Left hindlimb (tissue), 1 donor: ENCODE measurements at places on chromosomes 4 and X.

DNA sequence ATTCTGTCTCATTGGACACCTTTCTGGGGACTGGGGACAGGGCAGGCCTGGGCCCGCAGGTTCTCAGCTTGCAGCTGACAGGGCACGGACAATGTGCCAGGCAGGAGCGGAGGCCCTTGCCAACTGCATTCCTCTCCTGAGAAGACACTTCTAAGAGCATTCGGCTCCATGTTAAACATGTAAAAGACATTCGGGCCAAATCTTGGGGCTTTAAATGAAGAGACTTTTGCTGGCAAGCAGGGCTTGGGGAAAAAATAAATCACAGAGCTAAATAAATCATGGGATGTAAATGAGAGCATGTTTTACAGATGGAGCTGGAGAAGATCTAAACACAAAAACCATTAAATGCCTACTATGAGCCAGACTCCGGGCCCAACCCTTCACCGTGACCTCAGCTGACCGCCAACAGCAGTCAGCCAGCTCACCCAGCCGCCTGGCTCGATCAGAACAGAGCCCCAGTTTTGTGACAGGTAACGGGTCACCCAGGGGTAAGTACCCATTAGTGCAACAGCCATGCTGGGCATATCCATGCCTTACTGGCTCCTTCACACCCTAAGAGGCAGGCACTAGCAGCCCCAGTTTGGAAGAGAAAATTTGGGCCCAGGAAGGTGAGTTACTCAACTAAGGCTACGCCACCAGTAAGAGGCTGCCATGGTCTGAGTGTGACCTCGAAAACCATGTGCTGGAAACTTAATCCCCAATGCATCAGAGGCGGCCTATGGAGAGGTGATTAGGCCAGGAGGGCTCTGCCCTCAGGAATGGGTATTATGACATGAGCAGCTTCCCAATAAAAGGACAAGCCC is 14.7 kb downstream of the WDR1 start:
- no peak for DNase-seq

- no peak for DNase-seq
Measured at GRCh38 chr4:7877176-7877575, 62.5 kb downstream of the AFAP1 start.

- no peak for DNase-seq
Measured at GRCh38 chrX:140250391-140250790, 254.5 kb downstream of the SOX3 start.

DNA sequence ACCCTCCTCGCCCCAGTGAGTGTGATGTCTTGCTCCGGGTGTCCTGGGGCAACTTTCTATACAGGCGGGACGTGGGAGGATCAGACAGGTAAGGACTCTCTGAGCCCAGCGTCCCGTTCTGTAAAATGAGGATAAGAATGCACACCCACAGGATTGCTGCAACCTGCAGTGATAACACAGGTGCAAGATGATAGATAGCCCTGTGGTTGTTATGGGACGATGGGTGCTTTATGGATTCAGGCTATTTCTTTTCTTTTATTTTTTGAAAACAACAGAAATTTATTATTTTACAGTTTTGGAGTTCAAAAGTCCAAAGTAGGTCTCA is 28.6 kb downstream of the BEX3 start:
- no peak for DNase-seq

- DNase-seq = peak; percentile 45
Measured at GRCh38 chrX:107484002-107484726, 34.7 kb downstream of the FRMPD3 start.

DNA sequence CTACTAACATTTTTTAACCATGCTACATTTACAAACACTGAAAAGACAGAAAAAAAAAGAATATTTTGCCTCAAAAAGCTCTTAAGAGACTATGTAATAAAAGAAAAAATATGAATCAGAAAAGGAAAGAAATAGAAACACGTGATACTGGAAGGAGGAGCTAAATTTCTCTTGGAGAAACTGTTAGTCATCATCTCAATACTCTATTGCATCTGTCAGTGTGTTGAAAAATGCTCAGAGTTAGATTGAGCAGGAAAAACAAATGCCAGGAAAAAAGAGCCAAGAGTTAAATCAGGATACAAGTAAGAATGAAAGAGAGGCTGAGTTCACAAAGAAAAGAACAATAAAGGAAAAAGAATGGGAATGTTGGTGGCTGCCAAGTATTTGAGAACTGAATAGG is 2.6 kb downstream of the RAB28 start:
- no peak for DNase-seq

- no peak for DNase-seq
Measured at GRCh38 chrX:21982311-21982710, 41.8 kb downstream of the SMS start.

- no peak for DNase-seq
Measured at GRCh38 chr4:48804584-48805301, 24.7 kb upstream of the FRYL start.

DNA sequence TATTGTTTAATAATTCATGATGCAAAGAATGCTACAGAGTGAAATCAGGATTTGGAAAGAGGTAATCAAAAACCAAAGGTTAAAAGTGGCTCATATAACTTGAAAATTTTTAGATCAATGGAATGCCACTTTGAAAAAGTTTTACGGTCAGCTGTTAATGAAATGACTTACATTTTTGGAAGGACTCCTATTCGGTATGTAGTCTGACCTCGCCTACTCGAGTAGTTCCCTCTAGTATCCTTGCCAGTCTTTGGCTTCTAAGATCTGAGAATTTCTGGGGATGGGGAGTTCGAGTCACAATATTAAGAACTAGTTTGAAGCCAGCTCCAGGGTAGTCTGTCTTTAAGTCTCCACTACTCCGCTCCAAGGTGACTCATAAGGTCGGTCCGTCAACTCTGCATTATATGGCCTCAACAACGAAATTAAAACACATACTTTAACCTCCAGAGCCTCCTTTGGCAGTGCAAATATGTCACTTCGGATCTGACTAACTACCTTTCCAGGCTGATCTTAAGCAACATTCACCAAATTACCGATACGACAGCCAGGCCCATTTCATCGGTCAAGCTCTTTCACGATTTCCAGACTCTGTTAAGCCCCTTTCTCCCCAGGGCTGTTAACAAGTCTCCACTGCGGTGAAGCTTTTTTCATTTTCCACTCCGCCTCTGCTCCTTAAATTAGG is 733 bp upstream of the NAA15 start:
- DNase-seq = no peak

DNA sequence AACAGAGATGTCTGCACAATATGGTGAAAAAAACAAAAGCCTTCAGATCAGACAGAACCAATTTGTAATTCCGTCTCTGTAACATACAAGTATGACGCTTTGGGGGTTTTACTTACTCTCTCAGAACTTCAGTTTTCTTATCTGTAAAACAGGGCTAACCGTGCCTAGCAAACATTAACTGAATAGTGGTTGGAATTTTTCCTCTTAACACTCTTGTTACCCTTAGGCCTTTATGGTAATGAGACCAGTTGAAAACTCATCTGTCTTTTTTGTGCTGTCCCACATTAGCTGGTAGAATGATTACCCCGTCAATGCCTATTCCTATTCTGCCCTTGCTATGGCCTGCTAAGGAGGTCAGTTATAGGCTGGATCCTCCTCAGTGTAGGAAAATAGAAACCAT is 4.5 kb upstream of the MYOZ2 start:
- no peak for DNase-seq

DNA sequence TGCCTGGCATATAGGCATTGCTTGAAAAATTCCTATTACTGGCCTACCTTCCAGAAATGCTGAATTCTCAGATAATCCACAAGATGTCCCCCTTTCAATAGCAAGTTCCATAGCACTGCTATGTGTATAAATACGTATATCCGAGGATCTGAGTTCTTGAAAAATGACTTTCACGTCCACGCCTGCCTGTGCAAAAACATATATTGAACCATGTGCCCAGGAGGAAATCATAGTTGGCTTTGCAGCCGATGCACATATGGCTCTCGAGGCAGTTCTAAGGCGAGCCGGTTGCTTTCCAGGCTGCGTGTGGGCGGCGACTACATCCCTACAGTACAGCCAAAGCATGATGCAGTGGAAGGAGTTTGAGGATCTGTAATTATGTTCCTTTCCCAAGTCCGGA is 55.4 kb upstream of the ESX1 start:
- peak; percentile 78 for DNase-seq

- no peak for DNase-seq
Measured at GRCh38 chrX:49850028-49850427, 20.9 kb downstream of the PAGE4 start.

GRCh38 chrX:43148305-43148704 is 370.3 kb upstream of the PPP1R2C start:
- DNase-seq = no peak

DNA sequence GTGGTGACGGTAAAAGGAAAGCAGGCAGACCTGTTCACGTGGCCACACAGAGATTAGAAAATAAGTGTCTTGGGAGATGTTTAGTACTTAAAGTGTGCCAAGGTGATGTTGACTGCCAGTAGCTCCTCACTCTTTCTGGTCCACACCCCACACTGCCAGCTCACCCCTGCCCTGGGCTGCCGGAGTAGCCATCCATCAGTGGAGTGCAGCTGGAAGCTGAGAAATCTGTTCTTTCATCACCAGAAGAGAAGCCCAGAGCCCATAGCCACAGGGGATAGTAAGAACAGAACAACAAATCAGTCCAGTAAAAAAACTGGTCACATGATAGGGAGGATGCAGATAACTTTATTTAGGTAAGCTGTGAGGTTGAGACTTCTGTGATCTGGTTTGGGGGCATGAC is 64.1 kb downstream of the WWC2 start:
- DNase-seq = no peak

DNA sequence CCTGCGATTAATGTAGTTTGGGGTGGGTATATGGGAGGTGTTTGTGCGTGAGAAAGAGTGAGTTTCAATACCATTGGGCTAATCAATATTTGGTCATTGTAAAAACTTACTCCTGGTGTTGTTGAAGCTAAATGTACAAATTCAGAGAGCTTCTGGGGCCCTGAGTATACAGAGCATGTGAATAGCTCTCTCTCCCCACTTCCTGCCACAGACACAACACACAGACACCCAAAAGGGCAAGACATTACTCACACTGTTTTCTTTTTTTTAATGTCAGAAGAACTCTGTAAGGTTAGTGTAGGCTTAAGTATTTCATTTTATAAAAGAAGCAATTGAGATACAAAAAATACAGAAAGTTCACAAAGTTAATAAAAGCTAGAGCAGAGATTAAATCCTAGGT is 151.3 kb upstream of the KCNIP4 start:
- no peak for DNase-seq

GRCh38 chr4:117699595-117699994 is 334.7 kb upstream of the NDST3 start:
- DNase-seq = no peak

GRCh38 chrX:73765776-73766430 is 202.9 kb downstream of the CHIC1 start:
- no peak for DNase-seq

- peak; percentile 40 for DNase-seq
Measured at GRCh38 chrX:24494647-24495075, 29.6 kb downstream of the PDK3 start.

DNA sequence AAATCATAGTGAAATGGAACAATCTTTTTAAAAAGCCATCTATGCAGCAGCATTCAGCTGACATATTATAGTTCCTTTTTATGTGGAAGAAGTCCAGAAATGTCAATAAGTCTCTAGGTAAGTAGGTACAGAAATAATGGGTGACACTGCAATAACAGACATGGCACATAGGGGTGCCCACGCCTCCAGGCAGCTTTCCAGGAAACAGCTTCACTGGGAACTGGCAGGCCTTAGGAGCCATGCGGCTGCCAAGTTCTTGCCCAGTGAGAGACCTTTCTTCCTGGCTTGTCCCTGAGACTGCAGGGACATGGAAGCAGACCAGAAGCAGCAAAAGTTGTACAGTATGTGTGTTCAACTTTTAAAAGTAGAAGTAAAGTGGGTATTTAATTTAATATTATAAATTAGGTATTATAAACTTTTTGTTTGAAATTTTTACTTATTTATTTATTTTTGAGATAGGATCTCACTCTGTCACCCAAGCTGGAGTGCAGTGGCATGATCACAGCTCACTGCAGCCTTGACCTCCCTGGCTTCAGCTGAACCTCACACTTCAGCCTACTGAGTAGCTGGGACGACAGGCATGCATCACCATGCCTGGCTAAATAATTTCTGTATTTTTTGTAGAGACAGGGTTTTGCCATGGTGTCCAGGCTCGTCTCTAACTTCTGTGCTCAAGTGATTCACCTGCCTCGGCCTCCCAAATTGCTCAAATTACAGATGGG is 12.1 kb upstream of the ETNPPL start:
- DNase-seq = no peak

DNA sequence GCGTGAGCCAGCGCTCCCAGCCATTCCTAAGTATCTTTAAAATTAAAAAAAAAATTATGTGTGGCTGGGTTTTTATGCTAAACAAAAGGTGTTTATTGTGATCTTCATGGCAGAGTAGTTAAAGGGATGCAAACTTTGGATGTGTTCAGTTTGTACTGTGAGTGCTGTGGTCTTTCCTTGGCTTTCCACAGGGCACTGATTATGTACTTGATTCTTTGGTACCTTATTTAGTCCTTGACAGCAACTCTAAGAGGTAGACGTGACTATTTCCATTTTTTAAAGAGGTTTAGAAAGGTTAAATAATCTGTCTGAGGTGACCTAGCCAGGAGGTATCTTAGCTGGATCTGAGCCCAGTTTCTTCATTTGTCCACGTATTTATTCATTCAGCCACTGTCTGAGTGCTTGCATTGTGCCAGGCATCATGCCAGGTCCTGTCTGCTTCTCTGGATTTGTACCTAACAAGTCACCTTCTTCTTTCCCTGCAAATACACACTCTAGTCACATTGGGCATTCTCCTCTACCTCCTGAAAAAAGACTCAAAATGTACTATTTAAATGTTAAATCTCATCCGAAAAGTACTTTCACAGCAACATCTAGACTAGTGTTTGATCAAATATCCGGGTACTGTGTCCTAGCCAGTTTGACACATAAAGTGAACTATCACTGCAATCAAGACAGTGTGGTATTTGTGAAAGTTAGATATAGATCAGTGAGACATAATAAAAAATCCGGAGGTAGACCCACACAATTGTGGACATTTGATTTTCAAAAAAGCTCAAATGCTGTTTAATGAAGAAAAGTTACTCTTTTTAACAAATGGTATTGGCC is 31.5 kb downstream of the WWC2 start:
- no peak for DNase-seq

DNA sequence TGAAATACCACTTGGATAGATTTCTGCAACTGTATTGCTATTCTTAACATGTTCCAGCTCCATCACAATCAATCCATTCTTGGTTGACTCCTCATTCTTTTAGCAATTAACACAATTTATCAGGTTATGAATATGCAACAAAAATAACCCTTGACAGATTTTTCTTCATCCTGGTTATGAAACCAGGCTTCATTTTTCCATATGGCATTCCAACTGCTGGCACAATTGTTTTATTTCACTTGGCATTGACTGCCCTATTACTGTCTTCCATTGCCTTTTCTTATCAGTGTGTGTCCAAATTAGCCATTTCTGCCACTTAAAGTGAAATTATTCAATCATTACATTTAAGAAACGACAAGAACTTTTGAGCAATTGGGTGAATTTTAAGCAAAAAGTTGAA is 388.8 kb upstream of the EPHA5 start:
- no peak for DNase-seq

GRCh38 chr4:109051054-109051453 is 251.4 kb downstream of the COL25A1 start:
- no peak for DNase-seq
